ENCODE measurements at places on chromosomes 13 and 19. TPM values are rescaled to one million over a fixed set of nuclear protein-coding genes. Genes with fewer than 3 reads are reported as not detected.

- H3K36me3 ChIP-seq: peaks cover 4% of the 10 kb centered on the region
- H3K27me3 ChIP-seq: peaks cover 29% of the 10 kb centered on the region
- H3K4me1 ChIP-seq: peaks cover 9% of the 10 kb centered on the region
- no peak overlapping the region for H3K27ac ChIP-seq
Measured at GRCh38 chr19:31334849-31335624, 14.2 kb downstream of the TSHZ3 start.

DNA sequence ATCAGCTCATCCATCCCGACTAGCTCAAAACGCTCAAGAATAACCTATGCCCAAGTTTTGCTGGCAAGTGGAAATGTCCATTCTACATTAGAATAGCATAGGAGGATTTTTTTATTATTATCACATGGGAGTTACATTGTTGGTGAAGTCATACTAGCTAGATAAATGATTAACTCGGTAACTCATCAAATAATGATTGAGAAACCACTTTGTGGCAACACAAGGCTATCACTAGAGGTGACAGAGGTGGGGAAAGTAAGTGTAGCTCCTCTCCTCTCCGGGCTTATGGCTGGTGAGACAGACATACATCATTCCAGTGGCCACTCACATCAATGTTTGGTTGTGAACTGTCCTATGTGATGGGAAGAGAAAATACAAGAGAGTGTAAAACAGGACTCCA lies 161.6 kb downstream of the ZIC5 start:
- no peaks in the 10 kb centered on the region for H3K36me3 ChIP-seq
- peaks cover 7% of the 10 kb centered on the region for H3K27me3 ChIP-seq
- no peak for DNase-seq
- H3K4me3 ChIP-seq: no peak overlapping the region

DNA sequence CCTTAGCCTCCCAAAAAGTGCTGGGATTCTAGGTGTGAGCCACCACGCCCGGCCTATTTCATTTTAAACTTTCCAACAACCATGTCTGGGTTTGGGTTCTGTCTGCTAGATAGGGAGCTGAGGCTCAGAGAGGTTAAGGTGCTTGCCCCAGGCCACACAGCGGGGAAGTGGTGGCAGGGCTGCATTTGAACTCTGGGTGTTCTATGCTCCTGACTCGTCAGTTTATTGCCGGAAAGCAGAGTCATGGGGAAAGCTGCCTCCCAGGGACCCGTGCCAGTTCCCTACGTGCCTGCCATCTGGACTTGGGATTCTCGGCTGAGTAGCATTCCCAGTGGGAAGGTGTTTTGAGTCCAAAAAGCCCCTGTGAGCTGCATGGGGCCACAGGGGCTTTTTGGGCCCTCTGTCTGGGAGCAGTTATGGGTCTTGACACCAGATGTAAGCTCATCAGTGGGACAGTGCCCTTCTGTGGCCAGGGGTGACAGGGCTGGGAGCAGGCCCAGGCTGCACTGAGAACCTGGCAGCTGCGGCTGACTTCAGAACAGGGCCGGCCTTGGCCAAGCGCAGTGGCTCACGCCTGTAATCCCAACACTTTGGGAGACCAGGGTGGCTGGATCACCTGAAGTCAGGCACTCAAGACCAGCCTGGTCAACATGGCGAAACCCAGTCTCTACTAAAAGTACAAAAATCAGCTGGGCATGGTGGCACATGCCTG lies 10.9 kb downstream of the RFX1 start:
- peaks cover 23% of the 10 kb centered on the region for H3K36me3 ChIP-seq
- H3K4me1 ChIP-seq: no peaks in the 10 kb centered on the region
- no peak for DNase-seq
- H3K27me3 ChIP-seq: no peaks in the 10 kb centered on the region
- H3K4me3 ChIP-seq: no peak overlapping the region

DNA sequence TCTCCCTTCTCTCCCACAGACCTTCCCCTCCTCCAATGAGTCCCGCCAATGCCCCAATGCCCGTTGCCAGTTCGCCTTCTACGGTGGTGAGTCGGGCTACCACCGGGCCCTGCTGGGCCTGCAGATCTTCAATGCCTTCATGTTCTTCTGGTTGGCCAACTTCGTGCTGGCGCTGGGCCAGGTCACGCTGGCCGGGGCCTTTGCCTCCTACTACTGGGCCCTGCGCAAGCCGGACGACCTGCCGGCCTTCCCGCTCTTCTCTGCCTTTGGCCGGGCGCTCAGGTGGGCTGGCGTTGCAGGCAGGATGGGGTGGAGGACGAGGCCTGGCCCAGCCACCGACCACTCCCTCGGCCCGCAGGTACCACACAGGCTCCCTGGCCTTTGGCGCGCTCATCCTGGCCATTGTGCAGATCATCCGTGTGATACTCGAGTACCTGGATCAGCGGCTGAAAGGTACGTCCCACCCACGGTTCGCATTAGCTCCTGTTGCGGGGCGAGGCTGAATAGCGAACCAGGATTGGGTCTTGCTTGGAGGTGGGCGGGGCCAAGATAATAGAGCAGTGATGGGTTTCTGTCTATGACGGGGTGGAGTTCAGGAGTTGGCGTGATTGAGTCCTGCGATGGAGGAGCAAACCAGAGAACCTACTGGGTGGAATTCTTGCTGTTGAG lies 11.1 kb downstream of the SLC44A2 start:
- peaks cover 49% of the 10 kb centered on the region for H3K36me3 ChIP-seq
- DNase-seq: no peak
- H3K4me1 ChIP-seq: peaks cover 14% of the 10 kb centered on the region
- no peak overlapping the region for H3K4me3 ChIP-seq

DNA sequence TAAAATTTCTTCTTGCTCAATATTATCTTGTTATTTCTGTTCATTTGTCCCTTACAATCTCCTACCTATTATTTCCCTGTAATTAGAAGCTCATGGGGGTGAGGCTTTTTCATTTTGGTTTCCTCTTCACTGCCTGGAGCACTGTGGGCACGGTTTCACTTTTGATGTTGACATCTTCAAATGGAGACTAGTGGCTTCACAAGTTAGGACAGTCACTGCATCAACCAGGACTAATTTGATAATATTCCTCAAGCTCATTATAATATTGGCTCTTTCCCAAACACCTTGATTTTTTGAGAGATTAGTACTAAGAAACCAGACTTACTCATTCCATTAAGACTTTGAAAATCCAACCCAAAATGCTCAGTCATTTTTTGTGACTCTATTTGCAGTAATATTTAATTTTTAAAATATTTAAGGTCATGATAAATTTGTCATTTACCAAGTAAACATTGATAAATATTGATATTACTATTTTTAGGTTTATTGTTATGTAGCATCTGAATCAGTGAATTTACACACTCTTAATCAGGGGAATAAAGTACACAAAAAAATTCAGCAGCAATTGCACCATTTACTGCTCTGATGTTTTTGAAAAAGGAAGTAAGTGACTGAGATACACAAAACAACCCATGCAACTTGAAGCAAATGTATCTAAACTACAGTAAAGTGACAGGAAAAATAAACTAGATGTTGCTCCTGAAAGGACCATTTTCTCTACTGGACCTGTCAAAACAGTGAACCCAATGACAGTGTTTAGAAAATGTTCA lies 28.8 kb upstream of the RCBTB2 start:
- H3K4me3 ChIP-seq: no peak overlapping the region
- no peak for DNase-seq
- peaks cover 56% of the 10 kb centered on the region for H3K4me1 ChIP-seq
- peaks cover 69% of the 10 kb centered on the region for H3K27me3 ChIP-seq
- peaks cover 8% of the 10 kb centered on the region for H3K36me3 ChIP-seq
- H3K27ac ChIP-seq: no peak overlapping the region

DNA sequence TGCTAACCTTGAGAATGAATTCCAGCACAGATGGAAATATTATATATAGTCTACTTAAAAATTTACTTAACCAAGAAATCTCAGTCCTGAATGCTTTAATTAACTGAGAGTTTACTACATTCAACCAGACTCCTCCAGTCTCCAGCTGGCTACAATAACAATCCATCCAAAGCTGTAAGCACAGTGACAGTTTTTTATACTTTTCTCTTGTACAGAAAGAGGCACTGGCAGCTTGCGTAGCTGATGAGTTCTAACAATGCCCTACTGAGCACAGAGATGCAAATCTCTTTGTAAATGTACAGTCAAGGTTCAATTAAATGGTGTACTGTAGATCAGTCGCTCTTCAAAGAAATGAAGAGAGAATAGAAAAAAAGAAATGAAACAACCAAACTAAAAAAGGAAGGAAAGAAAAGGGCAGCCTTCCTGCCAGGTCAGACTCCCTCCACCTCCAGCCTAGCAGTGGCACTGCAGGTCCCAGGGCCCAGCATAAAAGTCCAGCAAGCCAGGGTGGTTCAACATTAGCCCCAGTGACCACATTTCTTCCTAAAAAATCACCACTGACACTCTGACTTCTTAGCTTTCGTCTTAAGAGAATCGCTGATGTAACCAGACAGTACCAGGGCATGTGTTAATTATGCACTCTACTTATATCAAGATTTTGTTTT lies 88.4 kb downstream of the SACS start:
- H3K4me1 ChIP-seq: peaks cover 4% of the 10 kb centered on the region
- peaks cover 50% of the 10 kb centered on the region for H3K36me3 ChIP-seq
- DNase-seq: no peak
- H3K4me3 ChIP-seq: no peak overlapping the region

DNA sequence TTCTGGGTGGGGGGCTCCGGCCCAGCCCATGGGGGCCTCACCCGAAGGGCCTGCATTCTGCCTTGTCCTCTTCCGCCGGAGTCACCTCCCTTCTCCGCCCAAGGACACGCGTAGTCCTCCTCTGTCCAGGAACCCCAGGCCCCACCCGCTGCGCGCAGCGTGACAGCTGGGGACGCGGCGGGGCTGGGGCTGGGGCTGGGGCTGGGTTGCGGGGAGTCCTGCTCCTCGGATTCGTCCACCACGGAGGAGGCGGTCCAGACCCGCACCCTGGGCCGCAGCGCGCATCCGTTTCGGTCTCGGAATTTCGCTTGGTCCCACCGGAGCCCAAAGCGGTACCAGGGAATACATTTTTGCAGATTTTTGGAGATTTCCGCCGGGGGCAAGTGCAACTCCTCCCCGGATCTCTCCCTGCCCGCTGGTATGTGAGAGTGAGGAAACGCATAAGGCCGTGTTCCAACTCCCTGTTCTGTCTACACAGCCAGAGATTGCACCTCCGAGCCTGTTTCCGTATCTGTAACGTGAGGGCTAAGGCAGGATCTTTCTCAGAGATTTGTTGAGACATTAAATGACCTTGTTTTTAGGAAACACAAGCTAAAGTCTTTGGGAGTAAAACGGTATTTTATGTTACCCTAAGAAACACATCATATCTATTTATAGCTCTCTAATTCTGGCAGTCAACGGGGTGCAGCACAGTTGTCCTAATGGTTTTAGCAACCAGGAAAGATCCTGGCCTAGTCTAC lies at the start of gene COX7A1:
TSS of gene COX7A1 (minus strand) at position 96 of the 740 bp plus-strand sequence. CDS start at position 56, 40 bp downstream.
- no peak for DNase-seq
- H3K27me3 ChIP-seq: no peaks in the 10 kb centered on the region
- H3K36me3 ChIP-seq: peaks cover 28% of the 10 kb centered on the region

DNA sequence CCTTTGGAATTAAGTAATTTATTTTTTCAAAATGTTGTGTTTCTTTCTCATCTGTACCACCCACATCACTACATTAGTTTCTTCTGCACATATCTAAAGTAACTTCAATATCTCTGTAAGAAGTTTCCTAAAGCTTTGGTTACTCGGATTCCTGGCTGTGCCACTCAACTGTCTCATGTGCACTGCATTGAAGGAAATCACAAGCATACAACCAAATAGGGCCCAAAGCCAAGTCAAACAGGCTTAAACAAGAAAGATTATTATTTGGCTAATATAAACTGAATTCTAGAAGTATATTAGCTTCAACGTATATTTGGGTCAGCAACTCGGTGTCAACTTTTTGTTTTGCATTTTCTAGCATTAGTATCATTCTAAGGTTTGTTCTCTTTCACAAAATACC lies 1647.6 kb upstream of the SPRY2 start:
- no peak for DNase-seq
- no peaks in the 10 kb centered on the region for H3K4me1 ChIP-seq
- no peaks in the 10 kb centered on the region for H3K27me3 ChIP-seq
- no peaks in the 10 kb centered on the region for H3K36me3 ChIP-seq
- no peak overlapping the region for H3K4me3 ChIP-seq
- no peak overlapping the region for H3K27ac ChIP-seq

GRCh38 chr13:71663431-71663830 lies 203.6 kb downstream of the DACH1 start:
- DNase-seq: no peak
- H3K4me1 ChIP-seq: no peaks in the 10 kb centered on the region
- H3K27me3 ChIP-seq: no peaks in the 10 kb centered on the region
- H3K27ac ChIP-seq: no peak overlapping the region
- no peak overlapping the region for H3K4me3 ChIP-seq

- H3K27ac ChIP-seq: no peak overlapping the region
- H3K36me3 ChIP-seq: peaks cover 13% of the 10 kb centered on the region
- H3K27me3 ChIP-seq: no peaks in the 10 kb centered on the region
Measured at GRCh38 chr13:100323937-100324336, 235.0 kb downstream of the PCCA start.

- H3K4me1 ChIP-seq: peaks cover 68% of the 10 kb centered on the region
- no peaks in the 10 kb centered on the region for H3K27me3 ChIP-seq
- H3K36me3 ChIP-seq: peaks cover 9% of the 10 kb centered on the region
- peak overlapping the region; percentile 23 for H3K4me3 ChIP-seq
Measured at GRCh38 chr13:40485611-40486517, 180.6 kb downstream of the FOXO1 start.

- H3K27me3 ChIP-seq: peaks cover 12% of the 10 kb centered on the region
- no peak overlapping the region for H3K27ac ChIP-seq
- H3K4me3 ChIP-seq: peak overlapping the region; percentile 72
- peaks cover 2% of the 10 kb centered on the region for H3K36me3 ChIP-seq
- no peak for DNase-seq
Measured at GRCh38 chr19:43699506-43700394, 16.1 kb upstream of the IRGC start.

GRCh38 chr19:43688059-43688701 lies 18.2 kb upstream of the PLAUR start:
- no peaks in the 10 kb centered on the region for H3K4me1 ChIP-seq
- H3K4me3 ChIP-seq: no peak overlapping the region
- H3K27me3 ChIP-seq: peaks cover 2% of the 10 kb centered on the region
- H3K36me3 ChIP-seq: no peaks in the 10 kb centered on the region
- H3K27ac ChIP-seq: no peak overlapping the region
- DNase-seq: no peak

DNA sequence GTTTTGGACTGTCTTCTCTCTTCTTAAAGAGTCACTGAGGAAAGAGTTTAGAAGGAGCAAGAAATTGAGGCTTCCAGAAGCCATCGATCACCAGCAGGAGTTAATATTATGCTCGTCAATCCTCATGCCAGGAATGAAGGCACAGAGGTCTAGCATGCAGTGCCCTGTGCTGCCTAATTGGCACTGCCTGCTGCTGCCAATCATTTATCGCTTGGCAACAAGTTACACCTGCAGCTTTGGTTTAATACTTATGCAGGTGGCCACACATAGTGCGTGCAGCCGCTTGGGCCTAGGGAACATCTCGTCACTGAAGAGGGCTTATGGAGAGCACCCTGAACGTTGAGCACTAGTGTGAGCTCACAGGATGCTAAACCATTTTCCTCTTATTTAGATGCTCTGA lies 2.7 kb upstream of the SOX1 start:
- peaks cover 2% of the 10 kb centered on the region for H3K36me3 ChIP-seq
- no peak for DNase-seq
- no peak overlapping the region for H3K4me3 ChIP-seq
- peaks cover 61% of the 10 kb centered on the region for H3K27me3 ChIP-seq
- no peaks in the 10 kb centered on the region for H3K4me1 ChIP-seq

Gene LILRA5
- not detected for total RNA-seq

Gene FFAR1
- total RNA-seq: 0.18 TPM

Gene GFY
- not detected for total RNA-seq

Gene CYP2F1
- total RNA-seq: not detected

Gene FSD1
- 39.1 TPM for total RNA-seq

Gene CCNA1
- total RNA-seq: 1.5 TPM

Gene NRTN
- 0.23 TPM for total RNA-seq

Gene TMEM255B
- 2.6 TPM for total RNA-seq

All from activated T-helper 1 cell treated with anti-CD3 and anti-CD28 coated beads, Interleukin-12 subunit alpha, Interleukin-12 subunit beta, Interleukin-2, Interleukin-4 antibody, amounts not matched to agents 30 ng/mL and 10 ng/mL and 1 ng/mL, durations not matched to agents 14 hours and 24 hours and 36 hours (primary cell).